ENCODE measurements at places on chromosomes 4 and X.

GRCh38 chr4:153346563-153346962, 2.1 kb downstream of the MND1 start:
- DNase-seq, result no peak

GRCh38 chr4:8338351-8338961, 68.9 kb downstream of the HTRA3 start:
- no peak for DNase-seq

DNA sequence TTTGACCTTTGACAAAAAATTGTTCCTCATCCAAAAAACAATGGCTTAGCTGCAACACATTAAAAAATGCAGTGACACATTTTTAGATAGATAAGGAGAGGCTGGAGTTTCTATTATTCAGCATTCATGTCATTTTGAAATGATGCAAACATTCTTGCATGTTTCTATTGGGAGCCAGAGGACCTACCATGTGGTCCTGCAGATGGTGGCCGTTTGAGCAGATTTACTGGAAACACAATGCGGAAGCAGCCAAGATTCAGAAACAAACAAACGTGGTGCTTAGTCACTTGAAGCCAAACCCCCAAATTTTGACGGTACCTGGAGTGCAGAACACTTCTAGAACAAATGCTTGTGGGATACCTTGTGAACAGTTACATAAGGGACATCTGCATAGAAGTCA, 456.7 kb downstream of the PCDH18 start:
- no peak for DNase-seq

DNA sequence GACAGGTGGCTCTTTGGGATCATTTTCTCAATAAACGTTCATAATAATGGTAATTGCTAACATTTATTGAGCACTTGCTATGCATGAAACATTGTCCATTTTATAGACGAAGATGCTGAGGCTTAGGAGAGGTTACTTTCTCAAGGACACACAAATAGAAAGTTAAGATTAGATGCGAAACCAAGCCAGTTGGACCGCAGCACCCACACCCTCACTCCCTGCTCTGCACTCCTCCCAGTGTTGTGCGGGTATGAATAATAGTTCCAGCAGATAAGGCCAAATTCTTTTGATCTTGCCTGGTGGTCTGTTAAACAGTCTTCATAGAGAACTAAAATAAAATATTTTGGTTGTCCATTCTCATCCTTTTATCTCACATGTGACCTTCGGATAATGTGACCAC, 85.0 kb upstream of the BEND4 start:
- no peak for DNase-seq

DNA sequence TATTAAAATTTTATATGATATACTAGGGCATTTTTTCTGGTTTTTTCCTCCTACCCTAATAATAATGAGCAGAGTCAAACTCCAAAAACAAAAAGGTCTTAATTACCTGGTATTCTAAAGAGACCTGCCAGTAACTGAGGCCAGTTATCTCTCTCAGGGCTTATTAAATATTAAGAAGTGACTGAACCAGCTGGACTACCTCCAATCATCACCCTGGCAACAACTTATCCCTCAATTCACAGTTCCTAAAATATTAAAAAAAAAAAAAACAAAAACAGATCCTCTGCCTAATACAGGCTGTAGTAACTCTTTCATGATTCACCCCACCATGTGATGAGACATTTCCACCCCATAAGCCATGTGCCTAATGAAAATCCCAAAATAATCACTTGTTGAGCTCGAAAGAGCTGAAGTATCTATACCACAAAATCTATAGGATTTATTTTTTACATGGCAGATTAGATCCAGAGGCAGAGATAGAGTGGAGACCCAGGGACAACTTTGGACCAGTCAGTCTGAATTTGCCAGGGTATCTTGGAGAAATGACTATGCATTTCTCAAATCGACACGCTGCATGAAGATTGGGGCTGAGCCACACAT, 698.0 kb downstream of the FAT4 start:
- DNase-seq, result no peak

- DNase-seq, result no peak
Measured at GRCh38 chr4:9904976-9905587, 116.2 kb downstream of the SLC2A9 start.

- DNase-seq, result no peak
Measured at GRCh38 chr4:8727131-8727530, 134.6 kb downstream of the CPZ start.

DNA sequence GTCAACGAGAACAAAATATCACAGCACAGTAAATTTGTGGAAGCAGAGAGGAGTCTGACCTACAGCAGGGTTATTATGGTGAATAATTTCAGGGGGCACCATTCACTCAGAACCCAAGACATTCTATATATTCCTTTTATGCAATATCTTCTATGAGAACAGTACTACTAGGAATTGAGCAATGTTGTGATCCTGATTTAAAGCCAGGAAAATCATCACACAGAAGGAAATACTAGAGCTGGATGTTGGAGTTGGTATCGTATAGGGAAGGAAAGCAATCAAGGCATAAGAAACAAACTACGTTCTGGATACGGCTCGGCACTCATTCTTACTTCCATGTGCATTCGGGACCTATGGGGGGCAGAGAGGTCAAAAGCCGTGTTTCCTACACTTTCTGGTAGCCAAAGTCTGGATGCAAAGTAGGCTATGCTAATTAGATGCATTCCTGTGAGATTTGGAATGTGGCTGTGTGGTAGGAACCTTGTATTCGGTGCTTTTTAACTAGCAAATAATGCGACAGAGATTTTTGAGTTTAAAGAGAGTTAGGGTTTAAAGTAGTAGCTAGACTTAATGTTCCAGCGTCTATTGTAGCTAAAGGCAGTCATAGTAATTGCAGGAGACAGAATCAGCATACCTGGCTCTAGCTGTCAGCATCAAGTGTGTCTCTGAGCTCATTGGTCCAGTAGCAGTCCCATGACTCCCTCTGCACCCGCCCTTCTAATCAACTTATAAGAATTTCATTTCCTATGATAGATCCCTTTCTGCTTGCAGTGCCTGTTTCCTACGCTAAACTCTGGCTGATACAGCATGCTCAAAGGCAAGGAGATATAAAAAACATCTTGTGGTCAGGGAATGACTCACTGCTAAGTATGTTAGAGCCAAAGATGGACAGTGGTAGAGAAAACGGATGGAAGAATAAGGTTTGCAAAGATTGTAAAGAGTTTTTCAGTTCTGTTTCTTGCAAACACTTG, 43.3 kb upstream of the PDGFC start:
- DNase-seq, result no peak

- no peak for DNase-seq
Measured at GRCh38 chr4:30314001-30314400, 406.2 kb upstream of the PCDH7 start.

- DNase-seq, result no peak
Measured at GRCh38 chr4:87310691-87311335, 11.9 kb downstream of the HSD17B13 start.

GRCh38 chr4:101993002-101993841, 202.7 kb downstream of the BANK1 start:
- DNase-seq, result no peak

DNA sequence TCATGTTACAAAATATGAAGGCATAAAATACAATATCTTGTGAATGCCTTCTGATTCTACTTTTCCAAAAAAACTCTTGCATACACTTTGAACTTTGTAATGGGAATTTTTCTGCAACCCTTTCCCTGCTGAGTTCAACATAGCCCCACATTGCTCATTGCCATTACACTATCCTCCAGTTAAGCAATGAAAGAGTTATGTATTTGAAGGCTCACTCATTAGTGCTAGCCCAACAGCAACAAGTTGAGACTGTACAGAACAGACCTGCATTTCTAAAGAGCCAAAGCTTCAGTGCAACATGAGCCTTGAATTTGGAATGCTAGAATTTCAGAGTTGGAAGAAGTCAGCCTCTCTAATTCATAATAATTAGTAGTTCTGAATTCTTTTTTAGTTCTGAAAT, 44.4 kb upstream of the STAG2 start:
- no peak for DNase-seq

DNA sequence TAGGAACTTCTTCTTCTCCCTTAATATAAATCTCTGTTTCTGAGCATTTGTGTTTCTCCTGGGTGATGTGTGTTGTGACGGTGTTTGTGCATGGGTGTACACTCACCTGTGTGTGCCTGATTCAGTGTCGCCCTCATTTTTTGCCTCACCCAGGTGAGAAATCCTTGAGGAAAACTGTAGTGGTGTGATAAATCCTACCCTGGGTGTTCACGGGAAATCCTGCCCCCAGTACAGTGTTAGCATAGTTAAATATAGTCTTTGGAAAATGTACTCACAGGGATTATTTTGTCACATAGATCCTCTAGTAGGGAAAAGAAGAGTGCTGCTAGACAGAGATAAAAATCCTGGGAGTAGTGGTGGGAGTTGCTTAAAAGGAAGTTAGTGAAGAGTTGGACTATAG, 291.9 kb upstream of the PITX2 start:
- DNase-seq, result no peak

DNA sequence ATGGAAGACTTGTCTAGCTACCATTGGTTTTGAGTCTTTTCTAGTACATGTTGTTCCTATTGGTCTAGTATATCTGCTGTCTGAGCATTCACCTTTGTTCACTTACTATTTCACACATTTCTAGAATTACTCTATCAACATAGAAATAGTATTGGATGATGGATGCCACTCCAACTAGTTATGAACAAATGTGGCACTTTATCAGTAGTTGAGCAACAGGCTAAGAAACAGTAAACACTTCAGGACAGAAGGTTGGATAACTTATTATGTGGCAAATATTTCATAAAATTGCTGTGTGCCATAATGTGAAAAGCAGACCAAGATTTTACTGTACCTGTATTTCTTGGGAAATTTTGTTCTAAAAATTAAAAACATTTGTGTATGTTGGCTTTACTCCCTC, 42.4 kb upstream of the GLRA3 start:
- no peak for DNase-seq

DNA sequence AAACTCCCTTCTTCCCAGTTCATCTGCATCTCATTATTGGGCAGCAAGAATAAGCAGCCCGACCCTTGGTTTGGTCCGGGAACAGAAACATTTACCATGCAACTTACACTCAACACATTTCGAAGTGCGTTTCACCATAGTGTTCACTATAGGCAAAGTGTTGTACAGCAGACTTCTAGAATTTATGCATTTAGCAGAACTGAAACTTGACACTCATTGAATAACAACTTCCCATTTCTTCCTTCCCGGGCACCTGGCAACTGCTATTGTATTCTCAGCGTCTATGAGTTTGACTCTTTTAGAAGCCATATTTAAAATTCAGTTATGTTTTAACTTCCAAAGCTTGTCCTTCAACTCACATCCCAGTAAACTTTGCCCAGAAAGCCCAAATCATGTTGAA, 840.6 kb downstream of the NLGN4X start:
- no peak for DNase-seq

- no peak for DNase-seq
Measured at GRCh38 chr4:159090255-159090654, 12.6 kb upstream of the RAPGEF2 start.

GRCh38 chr4:6892190-6892908, 17.3 kb upstream of the TBC1D14 start:
- no peak for DNase-seq

DNA sequence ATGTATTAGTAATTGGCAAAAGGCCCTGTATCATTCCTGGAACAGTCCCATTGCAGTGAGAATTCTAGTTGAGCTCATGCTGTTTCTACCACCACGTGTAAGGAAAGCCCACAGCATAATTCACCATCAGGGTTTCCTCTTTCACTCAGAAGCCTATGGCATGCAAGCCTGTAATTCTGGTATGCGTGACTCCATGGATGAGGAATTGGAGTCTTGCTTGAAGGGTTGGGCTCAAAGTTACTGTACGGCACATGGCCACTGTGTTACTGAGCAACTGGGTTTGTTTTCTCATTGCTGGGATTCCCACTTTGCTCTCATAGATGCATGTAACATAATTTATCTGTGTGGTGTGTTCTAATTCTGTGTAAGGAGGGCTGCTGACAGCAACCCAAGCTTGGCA, 132.3 kb upstream of the NR3C2 start:
- DNase-seq, result no peak

DNA sequence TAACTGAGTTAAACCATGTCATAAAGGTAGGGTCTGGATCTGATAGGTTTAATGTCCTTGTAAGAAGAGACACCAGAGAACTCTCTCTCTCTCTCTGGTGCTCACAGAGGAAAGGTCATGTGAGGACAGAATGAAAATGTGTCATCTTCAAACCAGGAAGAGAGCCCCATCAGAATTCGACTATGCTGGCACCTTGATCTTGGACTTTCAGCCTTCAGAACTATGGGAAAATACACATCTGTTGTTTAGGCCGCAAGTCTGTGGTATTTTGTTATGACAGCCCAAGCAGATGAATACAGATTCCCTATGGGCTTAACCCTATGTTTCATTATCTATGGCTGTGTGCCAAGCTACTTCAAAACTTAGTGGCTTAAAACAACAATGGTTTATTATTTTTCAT, 105.5 kb upstream of the DDIT4L start:
- no peak for DNase-seq

DNA sequence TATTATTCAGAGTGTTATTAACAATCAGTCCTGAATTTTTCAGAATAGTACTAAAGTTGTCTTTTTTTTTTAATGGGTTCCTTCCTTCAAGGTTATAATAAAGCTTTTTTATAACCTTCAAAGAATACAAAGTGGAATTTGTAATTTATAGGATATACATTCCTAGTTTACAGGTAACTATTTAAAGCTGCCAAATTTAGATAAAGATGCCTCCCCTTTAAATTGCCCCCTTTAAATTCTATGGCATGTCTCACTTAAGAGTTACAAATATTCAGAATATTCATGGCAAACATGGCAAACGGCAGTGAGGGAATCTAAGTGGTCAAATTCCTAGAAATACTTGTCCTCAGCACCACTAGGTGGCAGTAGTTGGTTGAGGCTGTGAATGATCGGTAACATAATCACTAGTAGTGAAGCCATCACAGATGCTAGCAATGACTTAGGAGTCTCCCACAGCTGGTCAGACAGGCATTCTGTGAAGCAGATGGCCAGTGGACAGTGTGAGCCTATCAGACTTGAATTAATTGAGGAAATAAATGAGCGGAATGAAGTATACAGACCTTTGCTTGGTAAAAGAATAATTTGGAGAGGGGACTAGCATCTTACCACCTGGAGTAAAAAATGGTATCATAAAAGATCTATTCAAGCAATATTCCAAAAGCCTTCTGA, 86.4 kb downstream of the CBR4 start:
- DNase-seq, result no peak

GRCh38 chr4:59689149-59689548, 1511.0 kb upstream of the ADGRL3 start:
- no peak for DNase-seq

- no peak for DNase-seq
Measured at GRCh38 chr4:186839122-186840037, 115.7 kb upstream of the FAT1 start.

DNA sequence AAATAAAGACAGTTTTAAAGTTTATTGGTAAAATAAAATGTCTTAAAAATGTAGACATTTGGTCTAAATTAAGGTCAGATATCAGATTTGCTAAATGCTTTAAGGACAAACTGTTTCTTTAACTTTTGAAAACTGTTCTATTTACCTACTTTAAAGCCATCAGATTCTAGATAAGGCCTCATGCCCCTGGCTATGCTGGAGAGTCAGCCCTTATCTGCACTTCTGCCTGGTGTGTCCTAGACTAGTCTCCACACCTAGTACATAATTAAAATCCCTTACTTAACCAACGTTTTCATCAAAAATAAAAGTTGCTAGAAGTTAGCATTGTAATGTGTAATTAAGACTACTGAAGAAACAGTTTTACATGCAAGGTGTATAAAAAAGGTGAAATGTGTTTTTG, 25.6 kb downstream of the HSD17B11 start:
- no peak for DNase-seq
